ENCODE measurements at places on chromosomes 11 and 22.

DNA sequence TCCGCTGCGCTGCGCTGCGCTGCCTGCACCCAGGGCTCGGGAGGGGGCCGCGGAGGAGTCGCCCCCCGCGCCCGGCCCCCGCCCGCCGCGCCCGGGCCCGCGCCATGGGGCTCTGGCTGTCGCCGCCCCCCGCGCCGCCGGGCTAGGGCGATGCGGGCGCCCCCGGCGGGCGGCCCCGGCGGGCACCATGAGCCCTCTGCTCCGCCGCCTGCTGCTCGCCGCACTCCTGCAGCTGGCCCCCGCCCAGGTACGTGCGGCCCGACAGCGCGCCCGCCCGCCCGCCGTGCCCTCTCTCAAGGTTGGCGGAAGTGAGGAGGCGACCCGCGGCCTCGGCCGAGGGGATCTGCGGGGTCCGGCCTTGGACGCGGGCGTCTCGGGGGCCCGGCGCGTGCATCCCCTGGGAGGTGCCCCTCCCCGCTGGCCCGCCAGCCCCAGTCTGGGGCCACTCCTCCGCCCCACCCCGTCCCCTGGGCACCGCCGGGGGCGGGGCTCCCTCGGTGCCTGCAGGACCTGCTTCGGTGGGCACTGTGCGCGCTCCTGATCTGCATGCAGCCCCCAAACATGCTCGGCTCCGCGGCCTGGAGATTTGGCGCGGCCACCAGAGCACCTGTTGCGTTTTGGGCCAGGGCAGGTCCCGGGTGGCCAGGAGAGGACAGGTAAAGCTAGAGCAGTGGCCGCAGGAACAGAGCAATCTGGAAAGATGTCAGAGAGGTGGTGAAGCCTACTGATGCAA is 429 bp downstream of the VEGFB start:
- DNase-seq: peak; percentile 53

DNA sequence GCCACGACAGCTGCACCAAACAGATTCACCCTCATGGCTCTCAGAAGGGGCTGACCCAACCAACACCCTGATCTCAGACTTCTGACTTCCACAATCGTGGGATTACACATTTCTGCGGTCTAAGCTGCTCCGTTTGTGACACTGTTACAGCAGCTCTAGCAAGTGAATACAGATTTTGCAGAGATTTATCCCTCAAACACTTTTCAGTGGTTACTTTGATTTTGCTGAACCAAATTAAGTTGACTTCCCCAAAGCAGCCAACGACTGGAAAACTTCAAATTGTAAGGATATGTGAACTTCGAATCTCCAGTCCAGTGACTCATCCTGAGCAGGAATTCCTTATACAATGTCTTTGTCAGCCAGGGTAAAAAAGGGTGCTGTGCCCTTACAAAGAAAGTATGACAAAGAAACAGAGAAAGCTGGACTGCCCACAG is 14.8 kb upstream of the INCENP start:
- DNase-seq: no peak

DNA sequence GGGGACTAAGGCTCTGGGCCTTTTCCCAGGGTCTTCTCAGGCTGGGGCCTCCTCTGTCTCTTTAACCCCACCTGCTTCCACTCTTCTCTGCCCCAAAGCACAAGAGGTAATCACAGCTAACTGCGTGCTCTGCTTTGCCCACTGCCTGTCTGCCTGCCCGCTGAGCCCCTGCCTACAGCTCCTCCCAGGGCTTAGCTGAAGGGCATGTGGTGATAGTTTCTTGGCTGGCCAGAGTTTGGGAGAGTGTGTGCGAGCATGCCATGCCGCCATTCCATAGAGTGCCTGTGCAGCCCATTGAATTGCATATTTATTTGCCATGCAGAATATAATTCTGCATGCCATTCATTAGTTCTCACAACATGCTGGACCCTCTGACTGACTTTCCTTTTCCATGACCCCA is 32.5 kb downstream of the PHLDB1 start:
- no peak for DNase-seq

GRCh38 chr11:204587-205109 is 2.6 kb downstream of the BET1L start:
- no peak for DNase-seq

DNA sequence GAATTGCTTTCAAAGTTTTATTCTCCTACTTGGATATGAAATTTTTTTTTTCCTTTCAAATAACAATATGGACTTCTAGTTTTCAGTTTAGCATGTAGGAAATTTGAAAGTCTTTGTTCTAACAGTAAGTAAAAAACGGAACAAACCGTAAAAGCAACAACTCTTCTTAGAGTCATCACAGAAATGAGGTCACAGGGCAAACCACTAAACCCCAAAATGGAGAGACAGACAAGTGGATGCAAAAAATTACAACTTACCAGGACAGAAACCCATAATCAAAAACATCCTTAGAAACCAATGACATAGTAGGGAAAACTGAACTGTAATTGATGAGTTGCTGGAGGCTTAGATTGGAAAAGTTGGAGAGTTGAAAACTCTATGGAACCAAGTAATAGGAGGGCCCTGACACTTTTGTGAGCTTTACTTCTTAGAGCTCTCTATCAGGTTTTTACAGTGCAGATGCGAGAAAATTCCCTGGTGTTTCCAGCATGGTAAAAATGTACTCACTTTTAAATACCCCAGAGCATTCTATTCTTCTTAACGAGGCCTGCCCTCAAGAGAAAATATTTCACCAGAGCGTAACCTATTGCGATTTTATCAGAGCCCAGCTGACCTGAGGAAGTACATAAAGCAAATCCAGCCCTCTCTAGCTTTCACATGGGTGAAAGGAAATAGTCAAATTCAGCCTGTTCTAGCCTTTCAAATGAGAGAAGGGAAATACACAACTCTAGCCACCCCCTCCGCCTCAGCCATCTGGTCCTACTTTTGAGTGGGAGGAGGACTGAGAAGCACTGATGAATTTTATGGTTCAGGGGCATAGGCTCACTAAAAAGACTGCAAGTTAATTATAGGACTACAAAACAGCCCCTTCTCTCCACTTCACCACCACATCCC is 39.1 kb downstream of the CASP12 start:
- no peak for DNase-seq

GRCh38 chr11:19929655-19930054 is 217.0 kb downstream of the NAV2 start:
- DNase-seq: no peak

DNA sequence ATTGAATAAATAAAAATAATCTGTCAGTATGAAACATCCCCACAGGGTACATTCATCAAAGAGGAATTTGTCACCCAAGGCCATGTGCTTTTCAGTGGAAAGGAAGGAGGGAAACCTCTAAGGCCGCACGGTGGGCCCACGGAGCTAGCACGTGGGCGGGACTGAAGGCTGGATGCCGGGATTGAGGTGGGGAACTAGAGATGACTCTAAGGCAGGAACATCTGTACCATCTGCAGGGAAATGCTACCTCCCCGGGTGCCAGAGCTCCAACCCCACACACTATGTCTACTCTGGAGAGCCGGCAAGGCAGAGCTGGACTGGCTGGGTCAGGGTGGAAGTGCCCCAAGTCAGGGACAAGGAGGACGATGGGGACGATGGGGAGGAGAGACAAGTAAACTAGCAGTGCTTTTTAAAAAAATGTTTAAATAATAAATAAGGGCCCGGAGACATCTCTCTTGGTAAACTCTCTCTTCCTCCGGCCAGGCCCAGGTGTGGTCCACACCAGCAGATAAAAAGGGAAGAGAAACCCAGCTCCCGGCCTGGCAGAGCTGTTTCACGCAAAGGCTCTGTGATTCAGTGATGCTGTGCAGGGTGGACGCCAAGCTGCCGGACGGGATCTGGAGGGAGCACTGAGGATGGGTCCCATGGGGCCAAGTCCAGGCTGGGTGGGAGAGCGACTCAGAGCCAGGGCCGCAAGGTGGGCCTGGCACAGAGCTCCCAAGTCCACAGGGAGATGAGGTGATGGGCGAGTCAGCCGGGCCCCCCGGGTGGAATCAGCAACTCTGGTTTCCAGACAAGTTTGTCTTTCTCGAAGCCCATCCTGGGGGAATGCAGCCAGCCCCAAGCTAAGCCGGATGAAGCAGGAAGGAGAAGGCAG is 5.8 kb downstream of the LIF start:
- DNase-seq: no peak

GRCh38 chr11:123594188-123594901 is 60.1 kb downstream of the SCN3B start:
- no peak for DNase-seq

- DNase-seq: no peak
Measured at GRCh38 chr11:42311514-42311913, 852.1 kb upstream of the LRRC4C start.
